ENCODE measurements at places on chromosomes 2 and 18. TPM values are rescaled to one million over a fixed set of nuclear protein-coding genes. Genes with fewer than 3 reads are reported as not detected.

GRCh38 chr2:10914272-10914693, 2.5 kb downstream of the KCNF1 start:
- no peak for DNase-seq

ASB18 gene
- not detected for total RNA-seq

GRCh38 chr2:240557808-240558207, at the start of gene ANKMY1:
TSS of gene ANKMY1 (minus strand) at chr2:240557988. CDS start at chr2:240557335, 653 bp downstream.
- DNase-seq = no peak

- DNase-seq = no peak
Observed at GRCh38 chr2:33645861-33646260, 46.8 kb upstream of the FAM98A start.

RAB17 gene
- 4.1 TPM for total RNA-seq

GRCh38 chr2:191869178-191869577, 22.3 kb upstream of the CAVIN2 start:
- peak; percentile 85 for DNase-seq

CAPN14 gene
- not detected for total RNA-seq

DNA sequence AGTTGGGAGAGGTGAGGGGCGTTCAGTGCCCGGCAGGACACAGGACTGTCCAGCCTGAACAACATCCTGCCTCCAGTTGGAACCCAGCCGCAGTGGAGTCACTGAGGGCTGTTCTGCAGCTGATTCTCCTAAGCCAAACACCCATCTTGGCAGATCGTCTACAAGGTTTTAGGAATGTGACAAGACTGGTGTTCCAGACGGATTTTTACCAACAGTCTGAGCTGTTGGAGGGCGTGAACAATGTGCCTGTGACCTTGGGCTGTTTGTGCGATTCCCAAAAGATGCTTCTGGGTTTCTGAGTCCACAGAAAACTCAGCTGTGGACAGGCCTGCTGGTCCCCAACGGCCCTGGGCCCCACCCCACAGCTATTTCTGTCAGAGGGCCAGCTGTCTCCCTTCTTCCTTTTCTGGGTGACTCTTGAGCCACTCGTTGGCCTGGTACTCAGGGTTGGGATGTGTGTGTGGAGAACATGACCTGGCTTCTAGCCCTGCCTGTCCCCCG, 5.7 kb downstream of the LRRFIP1 start:
- no peak for DNase-seq

- DNase-seq = no peak
Observed at GRCh38 chr18:75422341-75422910, 5.1 kb downstream of the SMIM21 start.

DNA sequence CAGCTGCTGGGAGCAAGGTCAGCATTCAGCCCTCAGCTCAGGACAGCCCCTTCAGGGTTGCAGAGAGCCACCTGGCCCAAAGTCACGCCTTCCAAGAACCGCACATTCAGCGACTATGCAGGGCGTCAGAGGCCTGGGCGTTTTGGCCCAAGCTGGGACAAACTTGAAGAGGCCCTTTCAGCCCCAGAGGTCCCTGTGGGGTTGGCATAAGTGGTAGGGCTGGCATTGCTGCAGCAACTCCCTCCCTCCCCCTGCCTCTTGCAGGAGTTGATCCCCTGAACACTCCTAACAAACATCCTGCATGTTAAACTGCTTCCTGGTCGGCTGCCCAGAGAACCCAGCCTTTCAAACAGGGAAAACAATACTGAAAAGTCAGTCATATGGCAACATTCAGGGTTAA, 192.9 kb upstream of the SMAD2 start:
- no peak for DNase-seq

C2orf74 gene
- total RNA-seq = 51.5 TPM

CNDP1 gene
- total RNA-seq = not detected

DNA sequence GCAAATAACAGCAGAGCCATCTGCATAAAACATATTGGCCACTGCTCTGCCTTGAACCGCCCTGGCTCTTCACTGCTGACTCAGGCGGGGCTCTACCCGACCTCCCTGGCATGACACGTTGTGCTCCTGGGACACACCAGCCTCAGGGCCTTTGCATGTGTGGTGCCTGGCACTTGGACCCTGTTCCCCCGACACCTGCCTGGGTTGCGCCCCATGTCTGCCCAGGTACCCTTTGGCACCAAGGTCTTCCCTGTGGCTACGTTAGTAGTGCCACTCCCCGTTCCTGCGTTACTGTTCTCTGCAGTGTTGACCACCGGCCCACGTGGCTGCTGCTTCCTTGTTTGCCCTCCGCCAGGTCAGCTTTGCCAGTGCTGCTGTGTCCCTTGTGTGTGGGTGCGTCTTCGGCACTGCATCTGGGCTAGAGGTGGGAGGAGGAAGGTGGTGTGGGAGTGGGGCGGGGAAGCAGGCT, 20.3 kb downstream of the ATG4B start:
- DNase-seq = no peak

FIGN gene
- total RNA-seq = 2.2 TPM

CDH7 gene
- total RNA-seq = not detected

DNA sequence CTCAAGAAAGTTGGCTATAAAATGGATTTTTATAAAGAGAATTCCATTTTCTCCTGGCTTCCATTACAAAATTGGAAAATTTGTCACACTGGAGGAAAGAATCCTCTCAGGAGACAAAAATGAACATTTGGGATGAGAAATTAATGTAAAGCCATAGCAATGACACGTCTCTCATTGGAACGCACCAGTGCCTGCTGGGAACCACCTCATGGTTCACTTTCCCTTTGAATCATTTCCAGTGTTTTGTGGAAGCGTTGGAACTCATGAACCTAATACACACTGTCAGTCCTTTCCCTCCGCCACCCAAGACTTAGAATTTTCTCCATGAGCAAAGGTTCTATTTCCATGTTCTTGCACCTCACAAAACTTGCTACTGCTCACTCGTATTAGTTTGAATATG, 21.0 kb upstream of the NRP2 start:
- no peak for DNase-seq

DNA sequence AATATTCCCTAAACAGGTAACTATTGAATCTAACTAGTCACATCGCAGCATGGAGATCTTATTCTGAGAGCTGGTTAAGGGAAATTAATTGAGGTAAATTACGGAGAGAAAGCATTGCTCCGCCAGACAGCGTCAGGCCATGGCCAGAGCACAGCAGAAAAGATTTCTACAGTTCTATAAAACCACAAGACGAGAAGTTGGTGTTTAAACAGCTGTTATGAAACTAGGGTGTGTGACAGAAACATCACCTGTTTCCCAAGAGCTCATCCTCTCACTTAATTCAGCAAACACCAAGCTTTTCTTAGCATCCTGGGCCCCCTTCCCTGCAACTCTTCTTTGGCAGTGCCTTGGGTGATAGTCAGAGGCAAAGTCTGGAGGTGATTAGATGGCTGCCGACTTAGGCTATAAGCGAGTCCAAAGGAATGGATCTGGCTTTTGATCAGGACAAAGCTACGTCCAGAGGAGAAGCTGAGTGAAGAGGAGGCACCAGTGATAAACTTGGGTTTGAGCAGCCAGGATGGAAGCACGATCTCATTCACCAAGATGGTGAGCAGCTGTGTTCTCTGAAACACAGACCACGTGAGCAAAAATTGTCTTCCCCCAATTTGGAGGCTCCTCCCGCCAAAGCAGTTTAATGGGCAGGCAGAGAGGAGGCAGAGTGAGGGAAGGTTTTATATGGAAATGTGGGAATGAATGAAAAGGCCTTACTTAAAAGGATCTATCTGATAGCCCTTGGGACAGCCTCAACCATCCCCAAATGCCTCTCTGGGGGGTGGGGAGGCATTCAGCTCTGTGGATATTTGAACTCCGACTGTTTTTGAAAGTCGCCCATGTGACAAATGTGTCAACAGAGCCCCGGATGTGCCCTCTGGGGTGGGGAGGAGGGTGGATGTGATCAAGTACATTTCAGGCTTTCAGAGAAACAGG, 57.8 kb downstream of the PKDCC start:
- no peak for DNase-seq

GRCh38 chr2:220687231-220687843, 884.8 kb downstream of the EPHA4 start:
- peak; percentile 77 for DNase-seq

TMEM200C gene
- total RNA-seq = not detected

GRCh38 chr2:810397-810796, 133.2 kb upstream of the TMEM18 start:
- no peak for DNase-seq

DNA sequence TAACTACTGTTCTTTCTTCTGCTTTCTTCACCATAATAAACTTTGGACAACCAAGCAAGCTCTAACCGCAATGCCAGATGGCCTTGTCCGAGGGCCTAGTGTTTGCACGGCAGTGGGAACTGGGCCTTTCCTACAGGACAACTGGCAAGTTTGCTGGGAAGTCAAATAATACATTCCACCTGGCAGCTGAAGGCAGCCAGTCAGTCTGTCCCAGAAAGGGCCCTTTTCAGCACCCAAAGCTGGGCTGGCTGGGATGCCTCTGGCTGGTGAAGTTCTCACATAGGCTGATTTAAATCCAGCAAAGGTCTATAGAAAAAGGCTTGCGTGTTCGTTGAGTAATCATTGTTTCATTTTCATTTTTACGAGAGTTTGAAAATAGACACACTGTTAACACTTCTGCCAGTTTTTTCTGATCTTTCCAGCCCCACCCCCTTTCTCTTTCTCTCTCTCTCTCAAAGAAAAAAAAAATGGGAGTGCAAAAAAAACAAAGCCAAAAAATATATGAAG, 110.0 kb upstream of the EPAS1 start:
- peak; percentile 33 for DNase-seq

NT5C1B gene
- total RNA-seq = not detected

- DNase-seq = no peak
Observed at GRCh38 chr2:178908810-178909209, 101.6 kb upstream of the TTN start.

DNA sequence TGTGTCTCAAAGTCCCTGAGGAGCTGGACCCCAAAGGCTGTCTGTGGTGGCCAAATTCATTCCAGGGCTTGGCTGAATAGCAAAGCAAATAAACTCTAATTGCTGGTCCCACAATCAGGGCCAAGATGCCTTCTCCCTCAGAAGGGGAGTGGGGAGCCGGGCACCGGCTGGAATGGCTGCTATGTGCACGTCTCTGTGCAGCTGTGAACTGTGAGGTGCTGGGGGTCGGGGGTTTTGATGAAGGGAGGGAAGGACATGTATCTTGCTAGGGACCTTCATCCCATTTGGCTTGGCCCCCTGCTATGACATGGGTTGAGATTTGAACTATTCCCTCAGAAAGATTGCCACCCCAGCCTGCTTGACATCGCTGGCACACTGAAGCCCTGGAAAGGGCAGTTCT, 60.4 kb downstream of the CIB4 start:
- no peak for DNase-seq

DNA sequence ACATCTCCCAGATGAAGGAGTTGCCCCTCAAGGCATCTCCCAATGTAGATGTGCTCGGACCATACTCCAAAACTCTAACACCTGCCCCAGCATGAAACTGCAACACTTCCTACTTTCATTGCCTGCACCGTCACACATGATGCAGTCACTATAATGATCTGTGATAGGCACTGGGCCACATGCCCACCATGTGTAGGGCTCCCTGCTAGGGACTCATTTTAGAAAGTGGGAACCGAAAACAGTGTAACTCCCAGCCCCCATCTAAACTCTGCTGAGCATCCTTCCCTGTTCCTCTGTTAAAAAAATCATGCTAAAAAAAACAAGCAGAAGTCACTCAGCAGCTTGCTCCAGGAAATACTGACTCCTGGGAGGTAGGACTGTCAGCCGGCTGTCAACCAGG, 496.1 kb upstream of the RAB6C start:
- no peak for DNase-seq

DNA sequence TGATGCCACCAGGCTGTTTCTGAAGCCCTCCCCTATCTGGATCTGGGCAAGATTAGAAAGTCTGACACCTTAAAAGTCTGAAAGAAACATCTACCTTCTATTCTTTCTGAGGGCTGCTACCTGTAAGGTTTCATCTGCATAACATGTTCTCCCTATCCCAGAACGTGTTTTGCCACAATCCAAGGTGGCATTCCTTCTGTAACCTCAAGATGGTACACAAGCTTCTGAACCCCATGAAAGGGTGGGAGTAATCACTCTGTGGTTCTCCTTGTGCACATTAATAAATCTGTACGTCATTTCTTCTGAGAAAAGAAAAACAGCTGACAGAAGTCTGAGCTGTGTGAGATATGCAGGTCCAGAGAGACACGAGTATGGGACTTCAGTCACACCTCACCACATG, 41.8 kb upstream of the MSH6 start:
- DNase-seq = no peak

CROCC2 gene
- total RNA-seq = not detected

DNA sequence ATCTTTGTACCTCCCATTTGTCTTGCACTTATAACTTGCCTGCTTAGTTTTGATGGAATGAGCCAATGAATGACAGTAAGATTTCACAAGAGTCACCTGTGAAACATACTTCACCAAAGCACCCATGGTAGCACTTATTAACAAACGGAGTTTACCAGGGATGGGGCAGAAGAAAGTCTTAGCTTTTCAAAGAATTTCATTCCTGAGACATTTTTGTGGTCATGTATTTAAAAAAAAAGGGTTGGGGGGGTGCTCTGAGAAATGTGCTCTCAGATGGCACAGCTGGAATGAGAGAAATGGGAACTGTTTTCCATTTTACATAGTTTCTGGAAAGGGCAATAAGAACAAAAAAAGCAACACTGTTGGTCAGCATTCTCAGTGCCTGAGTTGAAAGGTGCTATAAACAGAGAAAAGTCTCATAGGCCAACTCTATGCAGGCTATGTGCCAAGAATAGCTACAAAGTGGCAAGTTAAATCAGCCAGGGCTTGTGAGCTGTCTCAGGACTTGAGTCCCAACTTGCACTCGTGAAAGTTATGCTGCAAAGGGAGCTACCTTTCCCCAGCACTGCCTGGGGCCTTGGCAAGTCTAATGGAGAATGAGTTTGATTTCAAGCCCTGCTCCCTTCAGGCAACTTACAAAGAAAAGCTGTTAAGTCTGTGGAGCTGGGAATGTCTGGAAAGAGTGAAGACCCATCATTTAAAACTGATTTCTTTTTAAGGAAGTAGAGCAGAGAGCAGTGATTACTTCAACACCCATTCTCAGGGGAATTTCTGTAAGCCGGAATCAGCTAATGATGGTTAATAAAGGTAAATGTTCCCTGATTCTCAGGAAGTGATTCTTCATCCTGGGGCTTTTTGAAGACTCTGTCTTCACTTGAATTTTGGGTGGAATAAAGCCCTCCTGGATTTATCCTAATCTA, 170.6 kb downstream of the SLC8A1 start:
- peak; percentile 67 for DNase-seq
